Activated T-cell treated with anti-CD3 and anti-CD28 coated beads, Interleukin-2, amount 50 U/mL, for 72 hours (primary cell): ENCODE measurements at places on chromosomes 4 and X. TPM values are rescaled to one million over a fixed set of nuclear protein-coding genes. Genes with fewer than 3 reads are reported as not detected.

DNA sequence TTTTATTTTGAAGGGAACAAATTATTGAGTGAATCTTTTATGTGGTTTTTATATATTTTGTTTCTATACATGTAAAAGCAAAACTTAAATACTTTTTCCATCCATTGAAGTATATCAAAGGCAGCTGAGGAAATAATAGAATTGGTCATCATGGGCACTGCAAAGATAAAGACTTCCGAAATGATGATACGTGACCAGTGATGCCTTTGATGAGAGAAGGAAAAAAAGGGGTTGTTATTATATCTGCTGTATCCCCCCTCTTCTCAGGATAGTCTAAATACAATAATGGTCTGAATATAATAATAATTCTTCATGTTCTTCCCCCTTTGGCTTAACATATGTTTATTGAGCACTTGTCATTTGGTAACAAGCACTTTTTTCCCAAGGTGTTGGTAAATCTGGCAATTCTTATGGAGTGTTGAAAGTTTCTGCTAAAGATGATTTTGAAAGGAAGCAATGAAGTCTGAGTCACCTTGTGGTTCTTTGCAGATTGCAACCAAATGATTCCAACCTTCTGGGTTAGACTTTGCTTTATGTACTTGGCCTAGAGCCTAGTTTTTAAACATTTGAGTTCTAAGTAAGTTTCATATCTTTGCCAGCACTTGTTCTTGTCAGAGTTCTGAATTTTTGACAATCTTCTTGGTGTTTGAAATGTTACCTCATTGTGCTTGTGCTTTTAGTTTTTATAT, 60.8 kb downstream of the USP9X start:
- DNase-seq = no peak

- DNase-seq = no peak
Observed at GRCh38 chr4:149057594-149057993, 615.4 kb upstream of the NR3C2 start.

DNA sequence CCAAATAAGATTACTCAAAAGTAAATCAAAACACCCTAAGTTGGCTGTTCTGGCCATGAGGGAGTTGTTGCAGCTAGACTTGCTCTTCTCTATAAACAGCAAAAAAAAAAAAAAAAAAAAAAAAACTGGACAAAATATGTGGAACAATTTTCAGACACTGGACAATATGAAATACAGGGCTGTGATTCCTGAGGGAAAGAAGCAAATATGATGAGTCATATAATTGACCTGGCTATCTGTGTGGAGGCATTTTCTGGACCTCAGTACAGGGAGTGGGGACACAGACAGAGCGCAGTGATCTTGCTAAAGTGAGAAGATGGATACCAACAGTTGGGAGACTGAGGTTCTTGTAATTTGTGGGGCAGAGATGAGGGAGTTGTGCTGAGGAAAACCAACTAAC, 192.0 kb upstream of the HAND2 start:
- DNase-seq = no peak

DNA sequence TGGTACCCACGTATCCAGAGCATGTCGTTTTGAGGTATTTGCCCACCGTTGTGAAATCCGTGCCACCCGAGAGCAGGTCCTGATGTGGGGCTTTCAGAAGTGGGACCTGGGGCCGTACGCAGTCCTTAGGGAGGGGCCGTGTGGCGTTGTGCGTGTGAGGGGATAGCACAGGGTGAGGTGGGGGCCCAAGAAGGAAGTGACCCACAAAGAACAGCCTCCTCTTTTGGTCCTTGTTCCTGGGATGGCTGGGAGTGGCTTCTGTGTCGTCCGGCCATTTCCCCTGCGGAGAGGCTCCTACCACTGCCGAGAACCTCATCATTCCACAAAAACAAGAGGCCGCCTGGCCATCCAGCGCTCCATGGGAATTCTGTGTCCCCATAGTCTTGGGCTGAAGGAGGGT, 17.0 kb upstream of the MSANTD1 start:
- no peak for DNase-seq

- DNase-seq = no peak
Observed at GRCh38 chrX:115324194-115324593, 34.7 kb downstream of the LUZP4 start.

DNA sequence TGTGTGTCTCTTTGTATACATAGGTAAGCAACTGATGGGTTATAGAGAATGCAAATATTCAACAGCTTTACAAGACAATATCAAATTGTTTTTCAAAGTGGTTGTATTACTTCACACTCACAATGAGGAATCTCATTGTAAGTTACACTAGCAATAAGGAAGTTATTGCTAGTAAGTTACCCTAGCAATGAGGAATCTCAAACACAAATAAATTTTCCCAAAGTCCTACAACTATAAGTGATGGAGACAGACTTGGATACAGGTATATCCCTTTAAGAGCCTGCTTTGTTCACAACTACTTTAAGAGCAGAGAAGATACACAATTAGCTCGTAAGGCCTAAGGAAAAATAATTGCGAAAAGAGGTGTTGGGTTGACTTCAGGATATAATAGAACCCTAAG, 28.3 kb upstream of the NWD2 start:
- no peak for DNase-seq

- no peak for DNase-seq
Observed at GRCh38 chrX:123993904-123994635, 32.6 kb downstream of the STAG2 start.

DNA sequence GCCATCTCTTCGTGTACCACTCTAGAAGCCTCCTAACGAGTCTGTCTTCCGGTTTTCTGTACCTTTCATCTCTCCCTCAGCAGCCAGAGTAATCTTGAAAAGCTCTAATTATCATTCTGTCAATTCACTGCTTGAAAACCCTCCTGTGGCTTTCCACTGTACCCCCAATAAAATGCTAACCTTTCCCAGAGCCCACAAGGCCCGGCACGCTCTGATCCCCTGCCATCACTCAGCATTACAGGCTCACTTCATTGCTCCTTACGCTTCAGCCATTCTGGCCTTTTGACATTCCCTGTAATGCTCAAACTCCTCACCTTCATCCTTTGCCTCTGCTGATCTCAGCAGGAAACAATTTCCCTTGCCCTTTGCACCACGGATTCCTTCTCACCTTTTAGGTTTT, 112.9 kb downstream of the ARHGAP10 start:
- DNase-seq = no peak

GRCh38 chr4:16461362-16461761, 235.1 kb upstream of the TAPT1 start:
- DNase-seq = no peak

DNA sequence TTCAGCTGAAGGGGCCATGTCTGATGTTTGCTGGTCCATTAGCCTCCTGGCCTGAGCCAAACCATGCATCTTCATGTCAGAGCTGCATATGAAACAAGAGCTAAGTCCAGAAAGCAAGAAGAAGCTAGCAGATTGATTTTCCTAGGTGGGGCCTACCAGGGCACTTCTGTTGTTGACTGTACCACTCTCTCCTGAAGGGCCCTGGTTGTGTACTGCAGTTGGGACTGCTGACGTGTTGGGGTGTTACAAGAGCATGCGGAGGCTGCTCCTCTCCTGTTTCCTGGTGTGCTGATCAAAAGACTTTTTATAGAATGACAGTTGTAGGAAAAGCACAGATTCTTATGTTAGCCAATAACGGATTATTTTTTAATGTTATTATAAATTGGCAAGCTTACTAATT, 145.1 kb downstream of the TBL1X start:
- no peak for DNase-seq

DNA sequence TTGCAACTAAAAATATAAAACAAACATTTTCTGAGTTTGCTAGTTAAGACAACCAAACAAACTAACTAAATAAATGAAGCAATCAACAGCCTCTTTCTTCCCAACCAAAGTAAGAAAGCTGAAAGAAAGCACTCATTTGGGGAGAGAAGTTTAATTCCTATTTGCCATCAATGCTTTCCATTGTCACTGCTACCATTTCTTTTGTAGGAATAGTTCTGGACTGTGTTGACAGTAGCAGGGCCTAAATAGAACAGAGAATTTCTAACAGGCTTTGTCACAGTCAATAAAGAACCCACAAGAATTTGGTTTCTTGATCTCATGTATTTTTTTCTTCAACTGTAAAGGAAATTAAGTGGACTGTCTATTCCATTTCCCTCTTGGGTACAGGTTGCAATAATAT, 1886.4 kb upstream of the TENM3 start:
- DNase-seq = no peak

DNA sequence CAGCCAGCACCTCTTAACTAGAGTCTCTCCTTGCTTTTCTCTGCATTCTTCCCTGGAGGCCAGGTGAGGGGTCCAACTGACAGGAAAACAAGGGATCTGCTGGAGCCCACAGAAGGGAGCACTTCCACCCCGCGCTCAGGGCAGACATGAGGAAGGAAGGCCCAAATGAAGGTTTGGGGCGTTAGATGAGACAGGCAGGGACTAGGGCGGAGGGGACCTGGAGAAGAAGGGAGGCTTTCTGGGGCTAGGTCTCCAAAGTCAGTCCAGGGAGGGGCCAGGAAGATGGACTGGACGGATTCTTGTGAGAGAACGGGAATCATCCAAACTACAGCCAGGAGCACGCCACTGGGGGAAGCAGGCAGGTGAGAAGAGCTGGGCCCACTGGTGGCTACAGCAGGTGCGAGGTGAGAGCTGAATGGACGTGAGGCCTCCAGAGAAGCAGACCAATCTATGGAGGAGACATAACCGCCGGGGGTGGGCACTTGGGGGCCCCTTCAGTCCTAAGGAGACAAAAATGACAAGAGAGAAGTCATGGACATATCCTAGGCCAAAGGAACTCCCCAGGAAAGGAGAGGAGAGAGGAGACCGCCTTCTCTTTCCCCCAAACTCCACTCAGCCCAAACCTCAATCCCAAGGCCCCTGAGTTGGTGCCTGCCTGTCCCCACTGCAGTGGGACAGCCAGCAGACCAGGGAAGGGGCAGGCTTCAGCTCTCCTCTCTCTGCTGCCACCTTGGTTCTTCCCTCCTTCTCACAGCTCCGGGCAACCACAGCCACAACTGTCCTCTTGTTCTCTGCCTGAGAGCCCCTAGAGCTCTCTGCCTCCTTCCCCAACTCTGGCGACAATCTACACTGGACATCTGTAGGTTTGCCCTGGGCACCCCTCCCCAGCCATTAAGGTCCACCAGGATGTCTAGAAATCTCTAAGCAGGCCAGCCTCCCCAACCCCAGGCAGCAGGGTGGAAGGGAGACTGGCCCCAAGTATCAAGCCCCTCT, 7.0 kb downstream of the APLN start:
- no peak for DNase-seq

GRCh38 chrX:80317646-80318045, 102.6 kb upstream of the TENT5D start:
- DNase-seq = no peak

DNA sequence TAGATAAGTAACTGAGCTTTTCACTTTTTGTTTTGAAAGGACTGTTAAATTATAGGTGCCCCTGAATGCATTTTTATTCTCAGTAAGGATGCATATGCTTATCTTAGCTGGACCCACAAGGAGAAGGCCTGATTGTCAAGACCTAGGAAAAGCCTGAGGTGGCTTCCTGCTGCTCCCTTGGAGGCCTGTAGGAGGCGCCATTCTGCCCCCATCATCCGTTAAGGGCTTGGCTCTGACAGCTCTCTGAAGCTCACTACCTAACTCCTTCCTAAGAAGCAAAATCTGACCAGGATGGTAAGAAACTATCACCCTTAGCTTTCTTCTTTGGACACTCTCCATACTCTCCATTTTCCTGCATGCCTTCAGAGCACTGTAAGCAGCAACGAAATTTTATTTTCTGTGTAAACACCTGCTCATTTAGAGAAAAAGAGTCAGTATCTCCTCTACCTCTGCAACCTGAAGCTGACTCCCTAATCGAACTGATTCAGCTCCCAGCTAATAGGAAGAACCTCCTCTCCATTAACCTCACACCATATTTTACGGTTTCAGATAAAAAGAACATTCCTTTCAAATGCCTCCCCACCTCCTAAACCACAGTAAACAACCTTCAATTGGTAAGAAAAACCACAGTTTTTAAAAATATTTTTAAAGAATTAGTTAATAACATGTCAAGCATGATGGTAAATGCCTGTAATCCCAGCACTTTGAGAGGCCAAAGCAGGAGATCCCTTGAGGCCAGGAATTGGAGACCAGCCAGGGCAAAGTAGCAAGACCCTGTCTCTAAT, 73.4 kb upstream of the EDNRA start:
- peak; percentile 2 for DNase-seq

GRCh38 chr4:153931804-153932203, 142.9 kb upstream of the SFRP2 start:
- DNase-seq = no peak

DNA sequence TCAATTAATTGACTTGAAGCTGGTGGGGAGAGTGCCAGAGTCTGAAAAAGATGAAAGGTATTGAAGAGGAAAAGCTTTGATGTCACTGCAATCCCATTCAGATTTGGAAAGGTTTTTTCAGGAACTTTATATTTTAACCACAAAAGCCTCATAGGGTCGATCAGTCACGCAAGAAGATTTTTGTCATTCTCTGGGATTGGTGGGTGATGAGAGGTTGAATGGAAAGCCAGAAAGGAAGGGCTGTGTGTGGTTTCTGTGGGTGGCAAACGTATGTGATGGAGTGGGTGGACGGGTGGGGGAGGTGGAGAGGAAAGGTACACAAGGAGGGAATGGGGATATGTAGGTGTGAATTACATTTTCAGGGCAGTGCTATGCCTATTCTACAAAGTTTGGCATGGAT, 173.8 kb upstream of the SCML1 start:
- DNase-seq = no peak

GRCh38 chrX:115968436-115969252, 201.9 kb upstream of the AGTR2 start:
- no peak for DNase-seq

DNA sequence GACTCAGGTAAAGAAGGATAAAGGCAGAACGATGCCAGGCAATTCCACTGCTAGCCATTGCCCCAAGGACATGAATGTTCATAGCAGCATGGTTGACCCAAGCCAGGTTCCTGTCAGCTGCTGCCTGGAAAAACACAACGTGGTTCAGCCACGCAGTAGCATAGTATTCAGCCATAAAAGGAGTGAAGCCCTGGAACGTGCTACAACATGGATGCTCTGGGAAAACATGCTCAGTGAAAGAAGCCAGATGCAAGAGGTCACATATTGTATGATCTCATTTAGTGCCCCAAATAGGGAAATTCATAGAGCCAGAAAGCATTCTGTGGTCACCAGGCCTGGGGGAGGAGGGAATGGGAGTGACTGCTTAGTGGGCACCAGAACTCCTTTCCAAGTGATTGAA, 129.8 kb downstream of the GPR143 start:
- no peak for DNase-seq

- DNase-seq = no peak
Observed at GRCh38 chrX:121639781-121640180, 592.4 kb downstream of the GLUD2 start.

Gene DGKK
- total RNA-seq = not detected

Gene MAGEA6
- total RNA-seq = not detected

Gene FGF2
- 4.8 TPM for total RNA-seq

Gene TGIF2LX
- total RNA-seq = not detected

Gene TAF7L
- not detected for total RNA-seq

Gene FRYL
- 71.7 TPM for total RNA-seq

Gene RPS6KA6
- total RNA-seq = 1.5 TPM
